Mucosa of descending colon (tissue), 3 donors: ENCODE measurements at places on chromosomes 4 and X.

DNA sequence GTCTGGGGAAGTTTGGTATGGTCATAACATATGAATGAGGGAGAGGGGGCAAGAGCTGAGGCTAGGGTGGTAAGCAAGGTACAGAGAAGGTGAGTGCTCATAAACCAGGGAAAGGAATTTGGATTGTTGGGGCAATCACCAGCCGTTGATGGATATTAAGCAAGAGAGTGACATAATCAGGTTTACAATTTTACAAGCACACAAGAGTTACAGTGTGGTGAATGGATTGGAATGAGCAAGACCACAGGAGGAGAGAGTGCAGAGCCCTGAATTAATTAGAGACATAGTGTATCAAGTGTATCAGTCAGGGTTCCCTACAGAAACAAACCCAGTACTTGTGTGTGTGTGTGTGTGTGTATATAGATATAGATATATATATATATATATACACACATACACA, 18.7 kb upstream of the FMR1NB start:
- no peak for DNase-seq

DNA sequence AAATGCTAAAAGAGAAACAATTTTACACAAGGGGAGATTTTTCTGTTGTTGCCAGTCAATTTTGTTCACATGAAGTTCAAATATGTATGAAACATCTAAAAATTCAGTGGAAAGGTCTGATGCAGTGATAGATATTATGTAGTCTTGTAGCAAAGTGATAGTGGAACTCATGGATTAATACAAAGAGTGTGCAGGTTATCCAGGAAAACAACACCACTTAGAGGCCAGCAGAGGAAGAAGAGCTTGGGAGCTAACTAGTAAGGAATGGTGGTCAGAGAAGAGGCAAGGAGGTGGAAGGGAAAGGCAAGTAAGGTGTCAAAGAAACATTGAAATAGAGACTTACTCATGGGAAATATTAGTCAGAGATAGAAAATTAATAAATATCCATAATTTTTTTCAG, 395.6 kb downstream of the MAPK10 start:
- DNase-seq = no peak

GRCh38 chrX:81377329-81377728, 175.4 kb downstream of the SH3BGRL start:
- no peak for DNase-seq

DNA sequence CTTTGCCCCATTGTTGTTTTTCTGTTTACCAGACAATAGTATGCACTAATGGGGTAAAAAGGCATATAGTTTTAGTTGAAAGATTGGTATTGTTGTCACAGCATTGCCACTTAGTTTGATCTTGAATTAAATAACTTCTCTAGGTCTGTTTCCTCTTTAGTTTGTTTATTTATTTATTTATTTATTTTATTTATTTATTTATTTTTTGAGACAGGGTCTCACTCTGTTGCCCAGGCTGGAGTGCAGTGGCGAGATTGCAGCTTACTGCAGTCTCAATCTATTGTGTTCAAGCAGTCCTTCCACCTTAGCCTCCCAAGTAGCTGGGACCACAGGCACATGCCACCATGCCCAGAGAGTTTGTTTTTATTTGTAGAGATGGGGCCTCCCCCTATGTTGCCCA, 138.6 kb downstream of the KDM6A start:
- no peak for DNase-seq

DNA sequence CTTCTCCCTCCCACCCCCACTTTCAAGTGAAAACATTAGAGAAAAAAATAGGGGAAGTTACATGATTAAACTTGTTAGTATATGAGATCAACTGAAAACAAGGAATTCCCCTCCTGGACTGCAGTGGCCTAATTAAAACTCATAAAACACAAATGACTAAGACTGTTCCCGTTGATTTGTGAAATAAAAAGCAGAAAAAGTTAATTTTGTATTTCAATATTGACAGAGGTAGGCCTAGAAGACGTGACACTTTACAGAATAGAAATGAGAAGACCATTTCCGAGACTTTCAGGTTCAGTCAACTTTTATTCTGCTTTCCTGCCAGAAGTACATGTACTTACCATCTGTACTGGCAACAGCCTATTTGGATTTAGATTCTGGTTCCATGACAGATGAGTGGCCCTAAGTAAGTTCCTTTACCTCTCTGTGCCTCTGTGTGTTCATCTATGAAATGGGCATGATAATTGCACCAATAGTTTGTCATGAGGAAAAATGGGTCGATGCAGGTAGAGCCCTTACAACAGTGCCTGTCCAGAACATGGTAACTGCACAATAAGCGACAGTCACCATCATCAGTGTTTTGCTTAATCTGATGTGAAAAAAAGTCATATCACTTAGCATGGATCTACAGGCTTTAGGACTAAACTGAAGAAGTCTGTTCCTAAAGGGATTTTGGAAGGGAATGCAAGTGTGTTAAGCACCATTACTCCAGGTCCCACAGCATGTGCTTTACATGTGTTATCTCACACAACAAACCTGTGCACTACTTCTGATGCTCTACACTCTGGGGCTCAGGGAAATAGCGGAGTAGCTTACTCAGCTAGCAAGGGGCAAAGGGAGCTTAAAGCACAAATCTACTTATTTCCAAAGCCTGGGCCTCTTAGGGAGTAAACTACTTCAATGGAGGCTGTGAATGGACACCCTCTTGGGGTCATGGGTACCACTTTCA, 562.3 kb upstream of the DIPK2B start:
- DNase-seq = no peak

DNA sequence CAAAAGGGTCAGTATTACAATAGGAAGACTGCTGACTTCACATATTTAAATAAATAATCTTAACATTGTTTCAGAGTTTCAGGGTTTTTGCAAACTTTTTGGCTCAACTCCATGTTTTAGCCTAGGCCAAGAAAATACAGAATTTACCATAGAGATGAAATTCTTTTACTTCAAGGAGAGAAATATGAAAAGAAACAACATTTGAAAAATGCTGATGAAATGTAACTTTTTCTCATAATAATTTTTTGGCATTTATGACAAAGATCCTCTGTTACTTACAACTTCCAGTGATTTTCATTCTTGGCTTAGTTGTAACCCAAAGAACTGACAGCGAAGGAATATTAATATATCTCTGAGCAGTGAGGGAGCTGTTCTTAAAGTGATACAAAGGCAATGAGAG, 316.1 kb upstream of the EMCN start:
- no peak for DNase-seq

GRCh38 chr4:15956179-15956850, 6.7 kb downstream of the FGFBP2 start:
- DNase-seq = peak; percentile 65

- DNase-seq = no peak
These were observed 16.3 kb downstream of the ARX start for GRCh38 chrX:24999511-24999910.

GRCh38 chrX:118554511-118554910, 58.9 kb downstream of the DOCK11 start:
- DNase-seq = no peak

DNA sequence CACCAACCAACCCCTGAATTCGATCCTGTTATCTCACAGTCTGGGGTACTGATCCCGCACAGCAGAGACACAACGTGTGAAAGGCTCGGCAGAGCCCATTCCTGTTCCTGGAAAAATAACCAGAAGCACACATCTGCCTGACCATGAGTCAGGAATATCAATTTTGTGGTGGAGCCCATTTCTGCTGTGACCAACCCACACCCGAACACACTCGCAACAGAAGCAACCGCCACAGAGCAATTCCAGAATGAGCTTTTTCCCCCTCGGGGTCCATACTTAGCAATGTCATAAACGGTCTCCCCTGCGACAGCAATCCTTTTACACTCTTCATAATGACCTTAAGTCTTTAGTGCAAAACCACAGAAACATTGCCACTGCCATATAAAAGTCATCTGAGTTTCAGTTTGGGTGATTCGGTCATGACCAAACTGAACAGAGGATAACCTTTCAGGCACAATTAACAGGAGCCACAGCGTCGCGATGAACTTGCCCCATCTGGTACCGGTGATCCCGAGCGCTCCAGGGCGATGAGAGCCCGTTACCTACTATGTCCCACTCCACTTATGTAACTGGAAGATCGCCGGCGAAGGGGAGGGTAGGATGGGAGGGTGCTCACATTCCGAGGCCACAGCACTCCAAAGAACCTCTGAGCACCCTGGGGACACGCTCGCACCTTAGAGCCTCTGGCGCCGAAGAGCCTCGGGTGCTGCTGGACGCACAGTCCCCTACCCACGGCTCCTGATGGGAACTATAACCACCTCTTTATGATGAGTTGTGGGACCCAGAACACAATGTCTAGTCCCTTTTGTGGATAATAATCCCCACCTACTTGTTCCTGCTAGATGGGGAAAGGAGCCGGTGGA, 1.1 kb downstream of the MECP2 start:
- peak; percentile 19 for DNase-seq

- peak; percentile 9 for DNase-seq
These were observed 1.6 kb downstream of the RCHY1 start for GRCh38 chr4:75512386-75513211.

DNA sequence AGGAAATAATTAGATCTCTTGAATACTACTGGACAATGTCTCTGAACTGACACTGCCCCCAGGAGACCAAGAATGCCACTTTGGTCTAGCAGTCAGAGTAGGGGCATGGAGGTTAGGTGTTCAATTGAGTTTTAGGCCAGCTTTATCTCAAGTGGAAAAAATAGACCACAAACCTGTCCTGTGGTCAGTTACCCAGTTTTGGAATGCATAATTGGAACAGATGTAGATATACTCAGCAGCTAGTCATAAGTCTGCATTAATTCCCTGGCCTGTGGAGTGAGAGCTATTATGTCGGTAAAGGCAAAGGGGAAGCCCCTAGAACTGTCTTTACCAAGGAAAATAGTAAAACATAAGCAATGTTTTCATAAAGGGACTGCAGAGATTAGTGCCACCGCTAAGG, 587.7 kb downstream of the GLUD2 start:
- no peak for DNase-seq

DNA sequence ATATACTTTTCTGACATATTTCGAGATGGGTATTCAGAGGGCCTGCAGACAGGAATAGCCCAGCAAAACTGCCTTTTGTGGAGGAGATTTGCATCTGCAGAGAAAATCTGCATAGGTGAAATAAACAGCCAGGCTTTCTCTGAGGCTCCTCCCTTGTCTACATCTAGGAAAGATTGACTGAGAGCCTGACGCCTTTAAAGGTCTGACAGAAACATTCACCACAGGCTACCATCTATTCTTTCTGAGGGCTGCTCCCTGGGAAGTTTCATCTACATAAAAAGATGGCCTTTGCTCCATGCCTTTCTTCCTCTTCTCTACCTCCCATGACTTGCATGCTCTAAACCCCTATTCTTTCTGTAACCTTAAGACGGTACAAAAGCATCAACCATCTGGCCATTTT, 55.0 kb upstream of the AP1S2 start:
- no peak for DNase-seq

DNA sequence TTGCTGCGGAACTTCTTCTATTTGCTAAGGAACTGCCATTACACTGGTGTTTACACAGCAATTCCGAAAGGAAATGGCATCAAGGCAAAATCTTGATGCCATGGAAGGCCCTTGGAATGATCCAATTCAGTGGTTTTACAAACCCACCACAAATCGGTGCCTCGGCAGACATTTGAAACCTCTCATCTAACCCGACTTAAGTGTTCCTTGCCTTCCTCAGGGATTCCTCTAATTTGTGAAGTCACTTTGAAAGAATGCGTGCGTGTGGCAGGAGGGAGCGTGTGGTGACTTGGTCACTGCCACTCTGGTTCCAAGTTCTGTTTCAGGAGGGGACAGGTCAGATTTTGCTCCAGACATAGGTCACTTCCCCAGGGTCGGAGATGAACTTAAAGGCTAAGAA, 4.8 kb downstream of the NOP14 start:
- no peak for DNase-seq

DNA sequence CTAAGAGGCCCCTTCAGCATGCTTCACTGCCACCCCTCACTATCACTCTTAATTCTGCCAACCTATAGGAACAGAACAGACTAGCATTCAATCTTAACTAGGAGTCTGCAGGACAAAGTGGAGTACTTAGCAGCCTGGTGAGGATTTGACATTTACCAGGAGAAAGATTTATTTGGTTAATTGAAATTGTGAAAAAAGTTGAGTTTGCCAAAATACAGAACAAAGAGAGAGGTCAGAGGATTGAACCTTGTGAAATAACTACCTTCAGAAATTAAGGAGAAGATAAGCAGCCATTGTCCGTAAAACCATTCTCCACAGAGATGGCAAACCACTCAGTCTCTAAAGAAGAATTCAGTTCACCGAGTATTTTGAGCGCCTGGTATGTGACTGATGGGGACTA, 41.8 kb upstream of the IQCM start:
- DNase-seq = no peak

- DNase-seq = no peak
These were observed 119.4 kb upstream of the FAM9B start for GRCh38 chrX:9153300-9153699.

DNA sequence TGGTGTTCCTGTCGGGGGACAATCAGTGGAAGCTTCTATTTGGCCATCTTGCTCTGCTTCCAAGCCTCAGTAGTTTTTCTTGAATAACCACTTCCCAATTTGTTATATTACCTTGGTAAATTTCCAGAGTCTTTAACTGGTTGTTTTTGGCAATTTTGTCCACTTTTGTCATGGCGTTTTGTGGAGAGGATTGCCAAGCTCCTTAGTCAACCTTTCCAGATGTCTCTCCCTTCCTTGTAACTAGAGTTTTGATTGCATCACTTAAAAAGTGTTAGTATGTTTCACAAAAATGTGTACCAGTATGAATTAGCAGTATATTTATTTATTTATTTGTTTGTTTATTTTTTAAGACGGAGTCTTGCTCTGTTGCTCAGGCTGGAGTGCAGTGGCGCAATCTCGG, 15.8 kb upstream of the UXT start:
- DNase-seq = no peak

GRCh38 chr4:19650903-19651864, 600.5 kb upstream of the SLIT2 start:
- DNase-seq = no peak

- DNase-seq = no peak
These were observed 895.5 kb upstream of the EPHA5 start for GRCh38 chr4:66565801-66566200.

GRCh38 chrX:30615229-30615628, 37.7 kb upstream of the TASL start:
- no peak for DNase-seq

GRCh38 chr4:49516796-49517195, 530.7 kb downstream of the CWH43 start:
- no peak for DNase-seq

DNA sequence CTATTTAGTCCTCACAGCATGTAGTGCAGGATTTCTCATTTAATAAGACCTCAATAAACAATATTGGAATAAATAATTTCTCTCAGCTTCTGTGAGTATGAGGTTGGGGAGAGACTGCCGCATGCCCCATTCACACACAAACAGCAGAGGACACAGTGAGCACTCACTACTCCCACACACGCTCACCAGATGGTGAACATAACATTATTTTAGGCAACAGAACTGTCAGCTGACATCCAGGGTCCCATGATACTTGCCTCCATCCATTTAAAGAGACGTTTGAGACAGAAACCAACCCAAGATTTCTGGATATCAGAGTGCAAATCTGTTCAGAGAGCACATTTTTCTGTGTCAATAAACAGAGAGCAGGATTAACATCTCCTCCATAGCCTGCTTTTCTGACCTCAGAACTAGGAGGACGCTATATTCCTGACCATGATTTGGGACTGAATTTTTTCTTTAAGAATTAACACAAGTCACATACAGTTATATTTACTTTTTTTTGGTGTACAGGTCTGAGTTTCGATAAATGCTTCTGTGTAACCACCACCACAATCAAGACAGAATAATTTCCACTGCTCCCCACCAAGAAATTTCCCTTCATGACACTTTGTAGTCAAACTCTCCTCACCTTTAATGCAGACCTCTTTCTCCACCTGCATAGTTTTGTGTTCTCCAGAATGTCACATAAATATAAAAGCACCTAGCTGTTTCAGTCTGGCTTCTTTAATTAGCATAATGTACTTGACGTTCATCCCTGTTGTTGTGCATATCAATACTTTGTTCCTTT, 16.7 kb downstream of the GPRIN3 start:
- no peak for DNase-seq
